ENCODE measurements at places on chromosomes 13 and 19.

- DNase-seq = no peak
These were observed 28.8 kb upstream of the SEMA6B start for GRCh38 chr19:4588291-4588761.

- no peak for DNase-seq
These were observed 106.4 kb upstream of the UBL3 start for GRCh38 chr13:29956853-29957252.

DNA sequence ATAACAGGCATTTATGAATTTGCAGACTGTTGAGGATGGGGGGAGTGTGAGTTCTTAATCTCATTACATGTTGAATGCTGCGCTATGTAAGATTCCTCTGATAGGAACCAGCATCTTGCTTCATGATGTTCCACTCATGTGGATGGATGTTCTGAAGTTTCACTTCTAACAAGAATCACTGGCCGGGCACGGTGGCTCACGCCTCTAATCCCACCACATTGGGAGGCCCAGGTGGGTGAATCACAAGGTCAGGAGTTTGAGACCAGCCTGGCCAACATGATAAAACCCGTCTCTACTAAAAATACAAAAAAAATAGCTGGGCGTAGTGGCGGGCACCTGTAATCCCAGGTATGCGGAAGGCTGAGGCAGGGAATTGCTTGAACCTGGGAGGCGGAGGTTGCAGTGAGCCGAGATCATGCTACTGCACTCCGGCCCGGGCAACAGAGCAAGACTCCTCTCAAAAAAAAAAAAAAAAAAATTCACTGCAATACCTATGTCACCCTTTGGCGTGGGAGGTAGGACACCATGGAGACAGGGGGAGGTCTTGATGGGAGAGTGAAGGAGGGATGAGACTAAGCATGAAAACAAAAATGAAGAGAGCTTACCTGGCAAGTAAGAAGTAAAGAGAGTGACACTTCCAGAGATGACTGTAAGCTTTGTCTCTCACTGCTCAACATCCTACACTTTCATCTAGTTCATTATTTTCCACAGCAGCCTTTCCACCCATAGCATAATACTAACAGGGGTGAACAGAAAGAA, 133.0 kb downstream of the DCT start:
- DNase-seq = no peak

- no peak for DNase-seq
These were observed 10.6 kb downstream of the HNRNPUL1 start for GRCh38 chr19:41274802-41275201.

GRCh38 chr13:20080377-20081164, 80.3 kb downstream of the GJA3 start:
- no peak for DNase-seq

GRCh38 chr13:80052286-80052685, 288.6 kb downstream of the SPRY2 start:
- no peak for DNase-seq

DNA sequence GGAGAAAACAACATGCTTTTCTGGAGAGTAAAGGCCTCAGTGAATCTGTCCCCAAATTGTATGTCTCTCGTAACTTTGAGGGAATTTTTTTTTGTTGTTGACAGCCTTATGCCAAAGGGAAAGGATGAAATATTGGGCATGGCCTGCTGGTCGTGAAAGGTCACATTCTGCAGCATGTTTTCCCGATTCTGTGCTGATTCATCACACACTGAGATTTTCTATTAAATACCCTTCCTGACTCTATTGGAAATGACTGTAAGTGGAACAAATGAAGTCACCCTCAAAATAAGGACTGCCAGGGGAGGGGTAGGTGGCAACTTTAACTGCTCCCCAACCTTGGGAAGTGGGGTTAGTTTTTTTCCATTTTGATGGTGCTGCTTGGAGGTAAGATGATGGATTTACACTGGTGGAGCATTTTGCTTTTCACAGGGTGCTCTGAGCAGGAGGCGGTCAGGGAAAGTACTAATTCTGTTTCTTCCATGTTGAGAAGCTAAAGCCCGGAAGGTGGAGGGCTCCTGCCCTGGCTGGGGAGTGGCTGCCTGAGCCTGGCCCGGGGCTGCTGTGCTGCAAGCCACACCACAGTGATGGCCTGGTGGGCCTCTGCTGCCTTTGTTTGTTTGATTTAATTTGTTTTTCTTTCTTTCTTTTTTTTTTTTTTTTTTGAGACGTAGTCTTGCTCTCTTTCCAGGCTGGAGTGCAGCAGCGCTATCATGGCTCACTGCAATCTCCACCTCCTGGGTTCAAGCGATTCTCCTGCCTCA, 116.8 kb upstream of the SPATA13 start:
- no peak for DNase-seq

DNA sequence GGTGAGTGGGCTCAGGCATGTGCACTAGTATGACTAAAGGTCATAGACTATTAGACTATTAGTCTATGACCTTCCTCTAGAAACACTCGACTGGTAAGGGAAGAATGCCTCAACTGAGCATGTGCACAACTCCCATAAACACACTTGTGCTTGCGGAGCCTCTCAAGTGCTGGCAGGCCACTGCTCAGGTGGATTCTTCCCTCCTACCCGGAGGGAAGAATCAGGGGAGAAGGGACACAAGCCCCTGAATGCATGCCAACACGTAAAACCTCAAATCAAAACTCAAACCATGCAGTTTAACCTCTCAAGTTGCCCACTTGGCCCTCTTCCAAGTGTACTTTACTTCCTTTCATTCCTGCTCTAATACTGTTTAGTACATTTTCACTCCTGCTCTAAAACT, 287.6 kb upstream of the SGCG start:
- no peak for DNase-seq

GRCh38 chr19:3537101-3537437, 1.9 kb upstream of the TEKTIP1 start:
- DNase-seq = no peak

DNA sequence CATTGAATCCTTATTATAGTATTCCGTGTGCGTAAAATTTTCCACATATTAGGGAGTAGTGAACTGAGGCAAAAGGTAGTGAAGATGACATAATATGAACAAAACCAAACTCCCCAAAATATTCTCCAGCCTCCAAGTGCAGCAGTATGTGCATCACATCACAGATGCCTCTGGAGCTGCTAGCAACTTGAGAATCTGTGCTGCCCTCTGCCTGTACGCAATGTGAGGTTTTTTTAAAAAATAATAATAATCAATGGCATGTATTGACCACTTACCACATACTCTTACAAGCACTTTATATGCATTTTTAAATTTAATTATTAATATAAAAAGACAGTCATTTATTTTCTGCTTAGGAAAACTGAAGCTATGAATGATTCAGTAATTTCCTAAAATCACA, 583.0 kb upstream of the SPRY2 start:
- no peak for DNase-seq

GRCh38 chr13:106814463-106814862, 246.5 kb upstream of the ARGLU1 start:
- DNase-seq = no peak

- DNase-seq = peak; percentile 35
These were observed 367 bp downstream of the MFSD12 start for GRCh38 chr19:3556978-3557460.

DNA sequence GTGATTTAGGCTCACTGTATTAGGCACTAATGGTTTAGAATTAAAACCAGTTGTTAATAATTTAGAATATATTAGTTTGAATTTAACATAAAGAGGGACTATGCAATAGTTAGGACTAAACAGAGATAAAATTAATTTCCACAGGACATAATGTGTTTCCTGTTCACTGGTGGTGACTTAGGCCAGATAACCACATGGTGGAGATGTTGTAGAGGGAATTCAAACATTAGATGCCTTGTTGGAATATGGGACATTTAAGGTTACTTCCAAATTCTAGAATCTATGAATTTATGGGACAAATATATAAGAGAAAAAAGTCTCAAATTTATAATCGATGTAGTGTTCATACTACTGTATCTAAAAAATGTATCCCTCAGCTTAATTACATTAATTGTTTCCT, 615.5 kb upstream of the KLHL1 start:
- DNase-seq = no peak

DNA sequence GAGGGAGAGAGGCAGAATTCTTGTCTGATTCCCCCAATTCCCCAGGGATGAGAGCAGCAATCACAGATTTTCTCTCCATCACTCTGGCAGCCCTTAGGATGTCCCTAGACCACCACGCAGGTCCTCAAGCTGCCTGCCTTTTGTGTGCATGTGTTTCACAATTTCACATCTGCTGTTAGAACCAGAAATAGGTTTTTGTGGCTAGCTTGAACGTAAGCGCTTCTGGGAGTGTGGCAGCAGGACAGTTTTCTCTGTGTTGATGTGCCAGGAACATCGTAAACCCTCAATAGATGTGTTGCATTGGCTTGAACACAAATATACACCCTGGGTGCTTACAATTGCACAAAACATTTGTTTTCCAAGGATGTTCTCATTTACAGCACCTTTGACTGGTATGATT, 78.8 kb upstream of the TMTC4 start:
- no peak for DNase-seq

DNA sequence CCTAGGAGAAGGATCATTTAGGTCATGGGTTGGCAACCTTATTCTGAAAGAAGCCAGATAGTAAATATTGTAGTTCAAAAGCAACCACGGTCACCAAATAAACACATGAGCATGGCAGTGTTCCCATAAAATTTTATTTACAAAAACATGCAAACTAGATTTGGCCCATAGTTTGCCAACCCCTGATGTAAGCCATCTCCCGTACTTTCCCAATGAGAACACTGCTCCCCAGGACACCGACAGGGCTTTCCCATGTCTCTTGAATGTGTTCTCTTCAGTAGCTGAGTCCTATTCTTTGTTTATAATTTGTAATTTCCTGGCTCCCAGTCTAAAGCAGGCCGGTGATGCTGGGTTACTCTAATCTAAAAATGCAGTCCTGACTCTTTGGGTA, 239.6 kb downstream of the LHFPL6 start:
- DNase-seq = no peak

GRCh38 chr19:4367336-4367723, 24.0 kb downstream of the MPND start:
- no peak for DNase-seq

DNA sequence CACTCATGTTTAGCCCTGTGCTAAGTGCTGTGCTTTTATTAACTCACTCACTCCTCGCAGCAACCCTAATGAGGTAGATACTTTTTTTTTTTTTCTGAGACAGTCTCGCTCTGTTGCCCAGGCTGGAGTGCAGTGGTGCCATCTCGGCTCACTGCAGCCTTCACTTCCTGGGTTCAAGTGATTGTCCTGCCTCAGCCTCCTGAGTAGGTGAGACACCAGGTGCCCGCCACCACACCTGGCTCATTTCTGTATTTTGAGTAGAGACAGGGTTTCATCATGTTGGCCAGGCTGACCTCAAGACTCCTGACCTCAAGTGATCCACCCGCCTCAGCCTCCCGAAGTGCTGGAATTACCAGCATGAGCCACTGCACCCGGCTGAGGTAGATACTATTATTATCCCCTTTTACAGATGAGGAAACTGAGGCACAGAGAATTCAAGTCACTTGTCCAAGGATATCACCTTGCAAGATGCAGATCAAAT, 2.5 kb downstream of the ITPKC start:
- DNase-seq = no peak

GRCh38 chr13:40470660-40471059, 195.8 kb downstream of the FOXO1 start:
- DNase-seq = no peak

DNA sequence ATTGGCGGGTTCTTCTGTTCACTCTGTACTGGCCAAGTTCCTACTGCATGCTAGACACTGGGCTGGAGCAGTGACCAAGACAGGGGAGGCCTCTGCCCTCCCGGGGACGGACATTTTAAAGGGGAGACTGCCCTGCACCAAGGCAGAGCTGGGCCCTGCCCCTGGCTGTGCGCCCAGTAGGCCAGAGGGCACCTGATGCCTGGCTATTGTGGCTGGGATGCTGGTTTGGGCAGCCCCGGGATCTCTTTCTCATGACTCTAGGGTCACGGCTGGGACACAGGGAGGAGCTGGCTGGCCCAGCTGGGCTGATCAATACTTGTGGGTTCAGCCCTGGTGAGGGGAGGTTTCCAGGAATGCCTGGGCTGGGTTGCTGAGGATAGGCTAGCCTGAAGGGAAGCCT, 17.7 kb downstream of the LIPE start:
- no peak for DNase-seq

GRCh38 chr13:81778350-81778749, 1437.4 kb upstream of the SPRY2 start:
- DNase-seq = no peak

- DNase-seq = no peak
These were observed 4.7 kb downstream of the SIGLEC7 start for GRCh38 chr19:51146751-51147150.

DNA sequence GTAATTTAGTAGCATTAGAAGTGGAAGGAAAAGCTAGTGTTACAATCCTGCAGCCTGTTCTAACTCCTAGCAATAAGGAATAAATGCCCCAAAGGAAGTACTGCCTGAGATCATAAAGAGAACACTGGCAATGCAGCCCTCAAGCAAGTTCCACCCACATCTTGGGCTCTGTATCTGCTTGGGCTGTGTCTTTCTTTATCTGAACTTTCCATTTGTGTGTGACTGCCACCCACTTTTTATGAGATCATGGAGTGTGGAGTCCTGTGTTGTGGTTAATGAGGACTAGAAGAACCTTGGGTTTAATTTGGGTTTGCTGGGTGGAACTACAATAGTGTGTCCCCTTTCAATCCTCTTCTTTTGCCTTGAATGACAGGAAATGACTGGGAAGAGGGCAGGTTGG, 38.2 kb downstream of the RFXAP start:
- no peak for DNase-seq

DNA sequence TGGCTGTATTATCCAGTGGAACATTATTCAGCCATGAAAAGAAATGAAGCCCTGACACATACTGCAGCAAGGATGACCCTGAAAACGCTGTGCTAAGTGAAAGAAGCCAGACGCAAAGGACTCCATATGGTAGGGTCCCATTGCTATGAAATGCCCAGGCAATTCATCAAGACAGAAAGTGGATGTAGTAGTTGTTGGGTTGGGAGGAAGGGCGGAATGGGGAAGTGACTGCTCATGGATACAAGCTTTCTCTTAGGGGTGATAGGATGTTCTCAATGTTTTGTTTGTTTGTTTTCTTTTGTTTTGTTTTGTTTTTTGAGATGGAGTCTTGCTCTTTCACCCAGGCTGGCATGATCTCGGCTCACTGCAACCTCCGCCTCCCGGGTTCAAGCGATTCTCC, 11.1 kb upstream of the CEACAM16 start:
- no peak for DNase-seq

DNA sequence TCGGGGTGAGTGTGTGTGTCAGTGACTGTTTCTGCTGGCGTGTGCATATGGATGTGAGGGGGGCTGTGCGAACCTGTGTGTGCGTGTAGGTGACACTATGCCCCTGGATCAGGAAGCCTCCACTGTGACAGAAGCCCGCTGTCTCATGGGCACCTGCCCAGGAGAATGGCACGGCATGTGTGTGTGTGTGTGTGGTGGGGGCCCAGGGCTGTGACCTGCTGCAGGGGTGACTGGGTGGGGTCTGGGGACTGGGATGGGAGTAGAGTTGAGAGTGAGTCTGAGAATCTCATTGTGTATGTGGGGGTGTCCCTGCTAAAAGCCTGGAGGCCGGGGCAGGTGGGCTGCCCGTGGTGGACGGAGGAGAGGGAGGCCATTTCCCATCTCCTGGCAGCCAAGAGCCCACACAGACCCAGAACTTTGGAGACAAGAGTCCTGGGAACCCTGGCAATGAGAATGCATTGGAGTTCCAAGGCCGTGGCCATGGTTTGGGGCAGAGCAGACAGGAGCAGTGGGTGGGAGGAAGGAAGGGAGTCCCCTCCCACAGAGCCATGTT, 6.4 kb upstream of the TPM4 start:
- no peak for DNase-seq

GRCh38 chr19:30739394-30739793, 367.2 kb downstream of the ZNF536 start:
- no peak for DNase-seq
